ENCODE measurements at places on chromosomes 3 and 15.

GRCh38 chr3:106533788-106534160 lies 665.0 kb upstream of the CBLB start:
- DNase-seq: no peak

GRCh38 chr3:190864002-190864401 lies 1.5 kb upstream of the GMNC start:
- no peak for DNase-seq

DNA sequence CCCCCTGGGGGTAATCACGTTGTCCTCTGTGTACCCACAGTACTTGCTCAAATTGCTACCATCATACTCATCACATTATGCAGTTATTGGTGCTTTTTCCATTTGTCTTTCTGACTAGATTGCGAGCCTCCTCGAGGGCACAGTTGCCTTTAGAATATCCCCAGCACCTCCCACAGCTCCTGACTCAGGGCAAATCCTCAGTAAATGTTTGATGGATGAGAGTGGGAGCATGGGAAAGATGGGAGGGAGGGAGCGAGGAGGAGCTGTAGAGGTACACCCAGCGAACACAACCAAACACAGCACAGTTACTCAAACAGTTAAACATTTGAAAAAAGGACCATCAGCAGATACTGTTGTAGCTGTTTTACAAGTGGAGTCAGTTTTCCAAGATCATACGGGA lies 27.9 kb downstream of the SIDT1 start:
- DNase-seq: no peak

DNA sequence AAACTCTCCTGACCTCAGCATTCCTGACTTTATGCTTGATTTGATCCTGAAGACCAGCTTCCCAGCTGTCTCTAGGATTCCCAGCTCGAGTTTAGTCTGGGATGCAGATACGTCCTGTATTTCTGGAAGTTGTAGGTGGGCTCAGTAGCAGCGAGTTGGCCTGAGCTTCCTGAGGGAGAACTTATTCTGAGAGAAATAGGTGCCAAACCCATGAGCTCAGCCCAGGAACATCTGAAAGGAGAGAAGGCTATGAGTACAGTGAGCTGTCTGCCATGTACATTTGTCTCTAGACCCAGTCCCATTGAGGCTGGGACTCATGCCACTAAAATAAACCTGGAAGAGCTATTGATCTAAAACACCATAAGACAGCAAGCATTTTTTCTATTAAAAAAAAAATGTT lies 36.6 kb upstream of the SLC9A9 start:
- DNase-seq: no peak

GRCh38 chr3:131386429-131387165 lies 5.0 kb downstream of the NUDT16 start:
- no peak for DNase-seq

GRCh38 chr3:115227461-115227860 lies 80.4 kb upstream of the ZBTB20 start:
- DNase-seq: no peak

DNA sequence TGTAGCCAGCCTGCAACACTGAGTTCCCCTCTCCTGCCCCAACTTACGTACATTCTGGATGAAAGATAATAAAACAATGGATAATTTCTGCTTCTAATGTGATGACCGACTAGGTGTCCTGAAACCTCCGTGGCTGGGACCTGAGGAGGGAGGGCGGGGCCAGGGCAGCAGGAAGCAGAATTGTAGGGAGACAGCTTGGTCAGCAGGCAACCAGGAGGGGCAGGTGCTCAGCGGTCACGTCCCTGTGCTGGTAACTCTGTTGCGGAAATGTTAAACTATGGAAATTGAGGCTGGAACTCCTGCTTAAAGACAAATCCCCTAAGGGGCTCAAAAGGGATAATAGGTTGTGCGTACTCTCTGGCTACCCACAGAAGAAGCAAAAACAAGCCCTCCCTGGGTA lies 30.4 kb downstream of the SLC6A20 start:
- no peak for DNase-seq

DNA sequence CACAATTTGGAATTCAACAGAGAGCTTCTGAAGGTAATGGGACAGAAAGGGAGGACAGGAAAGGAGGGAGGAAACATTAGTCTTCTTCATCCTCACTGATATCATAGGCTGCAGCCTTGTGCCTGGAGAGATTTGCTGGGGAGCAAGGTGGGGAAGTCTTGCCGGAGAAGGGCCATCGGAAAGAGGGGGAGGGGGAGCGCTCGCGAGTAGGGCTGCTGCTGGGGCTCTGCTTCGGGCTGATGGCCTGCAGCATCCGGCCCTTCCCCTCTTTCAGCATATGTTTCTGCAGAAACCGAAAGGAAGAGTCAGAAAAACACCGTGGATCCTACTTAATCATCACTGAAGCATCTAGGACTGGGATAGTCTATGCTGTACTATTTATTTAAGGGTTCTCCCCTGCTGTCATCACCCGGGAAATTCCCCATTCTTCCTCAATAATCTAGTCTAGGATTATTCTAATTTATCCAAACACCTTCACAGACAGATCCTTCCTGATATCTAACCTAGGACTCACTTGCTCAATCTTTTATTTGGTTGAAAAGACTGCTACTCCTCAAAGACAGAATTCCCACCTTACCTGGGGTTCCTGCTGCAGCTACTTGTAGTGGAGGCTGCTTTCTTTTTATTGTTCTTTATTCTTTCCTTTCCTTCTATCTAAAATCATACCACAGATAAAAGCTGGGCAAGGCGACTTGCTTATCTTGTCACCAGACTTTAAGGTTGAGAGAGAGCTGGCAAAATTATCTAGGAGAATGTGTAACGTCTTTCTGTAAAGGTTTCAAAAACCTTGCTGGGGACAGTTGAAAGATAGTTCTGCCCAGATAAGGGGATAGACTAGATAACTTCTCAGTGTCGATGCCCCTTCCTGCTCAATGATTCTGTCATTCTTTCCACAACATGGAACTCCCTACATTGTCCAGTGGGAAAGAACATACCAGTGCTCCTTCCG lies 22.6 kb downstream of the SLC51A start:
- no peak for DNase-seq

Measured in NCI-H510A (cell line).